GM12891 (cell line): ENCODE measurements at places on chromosomes 1 and 21.

- DNase-seq: no peak
Observed at GRCh38 chr1:228925691-228926090, 190.4 kb downstream of the RHOU start.

DNA sequence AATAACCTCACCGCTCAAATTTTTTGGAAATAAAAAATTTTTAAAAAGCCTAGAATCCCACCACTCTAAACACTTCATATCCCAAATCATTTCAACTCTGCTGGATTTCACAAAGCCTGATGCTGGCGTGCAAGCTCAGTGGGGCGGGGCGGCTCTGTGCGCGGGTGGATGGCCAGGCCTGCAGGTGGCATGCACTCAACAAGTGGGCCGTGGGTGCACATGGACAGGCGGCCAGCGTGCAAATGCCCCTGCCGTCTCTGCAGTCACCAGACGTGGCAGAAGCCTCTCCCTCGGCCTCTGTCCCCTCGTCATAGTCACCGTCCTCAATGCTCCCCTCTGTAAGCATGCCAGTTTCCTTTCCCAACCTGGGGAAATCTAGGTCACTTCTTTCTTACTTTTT lies 6.6 kb upstream of the PDE9A start:
- no peak for DNase-seq

DNA sequence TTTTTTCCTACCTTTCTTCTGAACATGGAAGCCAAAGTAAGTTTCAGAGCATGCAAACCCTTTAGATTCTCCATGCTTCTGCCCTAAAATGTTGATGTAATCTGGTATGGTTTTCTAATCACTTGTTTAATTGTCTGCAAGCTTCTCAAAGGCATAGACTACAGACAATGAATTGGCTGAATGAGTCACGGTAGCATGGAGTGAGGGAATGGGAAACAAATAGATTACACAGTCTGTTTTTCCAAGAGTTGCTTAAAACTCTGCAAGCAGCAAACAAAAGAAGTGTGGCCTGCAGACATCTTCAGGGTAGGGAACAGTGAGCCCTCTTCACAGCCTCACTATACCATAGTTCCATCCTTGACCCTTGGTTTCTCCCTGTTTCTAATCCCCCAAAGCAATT lies 326.0 kb downstream of the BARHL2 start:
- no peak for DNase-seq

DNA sequence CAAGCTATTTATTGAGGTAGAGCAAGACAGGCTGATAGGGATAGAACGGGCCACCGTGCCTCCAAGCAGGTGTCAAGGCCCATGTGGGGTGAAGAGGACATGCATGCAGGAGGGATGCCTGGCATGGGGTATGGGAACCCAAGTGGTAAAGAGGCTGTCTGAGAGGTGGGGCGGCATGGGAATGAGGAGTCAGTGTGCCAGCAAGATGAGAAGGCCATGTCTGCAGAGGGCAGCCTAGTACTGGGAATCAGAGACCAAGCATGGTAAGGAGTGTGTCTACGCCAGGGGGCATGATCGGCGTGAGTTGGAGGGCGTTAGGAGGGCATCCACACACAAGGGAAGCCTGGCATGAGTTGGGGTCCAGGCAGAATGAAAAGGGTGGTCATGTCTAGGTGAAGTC lies 303.7 kb upstream of the PLD5 start:
- no peak for DNase-seq

- DNase-seq: no peak
Observed at GRCh38 chr1:33314416-33314815, 6.5 kb downstream of the A3GALT2 start.

GRCh38 chr1:156480411-156481192 lies 20.0 kb downstream of the MEF2D start:
- peak; percentile 90 for DNase-seq

- DNase-seq: peak; percentile 7
Observed at GRCh38 chr1:220149742-220150141, 55.8 kb downstream of the IARS2 start.

DNA sequence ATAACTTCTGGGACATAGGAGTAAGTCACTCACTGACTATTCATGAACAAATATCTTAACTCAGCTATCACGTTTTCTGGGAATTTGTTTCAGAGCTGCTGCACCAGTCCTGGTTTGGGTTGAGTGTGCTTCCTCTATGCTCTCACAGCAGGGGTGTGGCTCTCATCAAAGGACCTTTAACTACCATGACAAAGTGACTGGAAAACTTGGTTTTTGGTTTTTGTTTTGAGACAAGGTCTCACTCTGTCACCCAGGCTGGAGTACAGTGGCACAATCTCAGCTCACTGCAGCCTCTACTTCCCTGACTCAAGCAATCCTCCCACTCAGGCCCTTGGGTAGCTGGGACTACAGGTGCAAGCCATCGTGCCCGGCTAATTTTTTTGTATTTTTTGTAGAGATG lies 4.1 kb downstream of the ILDR2 start:
- DNase-seq: no peak

GRCh38 chr1:186183970-186184628 lies 191.0 kb downstream of the TPR start:
- DNase-seq: no peak

DNA sequence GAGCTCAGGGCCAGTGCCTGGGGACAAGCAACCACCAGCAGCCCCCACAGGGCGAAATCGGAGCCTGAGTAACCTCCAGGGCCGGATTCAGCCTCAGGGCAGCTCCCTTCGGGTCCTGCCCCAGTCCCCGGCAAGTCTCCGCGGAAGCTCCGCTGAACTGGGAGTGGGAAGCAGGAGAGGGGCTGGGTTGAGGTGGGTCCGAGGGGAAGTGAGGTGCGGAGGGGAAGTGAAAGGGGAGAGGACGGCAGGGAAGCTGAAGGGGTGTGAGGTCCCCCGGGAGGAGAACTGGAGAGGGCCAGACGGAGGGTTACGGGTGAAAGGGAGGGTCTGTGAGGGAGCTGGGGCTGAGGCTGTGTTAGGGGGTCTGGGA lies 560 bp downstream of the PADI2 start:
- DNase-seq: no peak

GRCh38 chr21:15415541-15416261 lies 314.1 kb upstream of the USP25 start:
- DNase-seq: no peak

DNA sequence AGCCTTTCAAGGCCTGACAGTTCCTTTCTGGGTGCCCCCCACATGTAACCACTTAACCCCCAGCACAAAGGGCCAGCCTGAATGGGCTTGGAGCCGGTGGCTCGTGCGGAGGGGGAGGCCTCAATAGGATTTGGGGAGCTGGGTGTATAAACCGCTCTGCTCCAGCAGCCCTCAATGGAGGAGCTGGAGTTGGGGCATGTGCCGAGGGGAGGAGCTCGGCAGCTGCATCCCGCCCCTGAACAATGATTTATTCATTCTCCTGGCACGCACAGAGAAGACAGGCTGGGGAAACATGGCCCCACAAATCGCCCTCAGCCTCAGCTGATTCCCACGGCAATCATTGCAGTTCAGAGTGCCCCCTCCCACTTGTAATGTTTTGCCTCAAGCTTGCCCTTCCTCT lies 6.9 kb upstream of the C1orf216 start:
- DNase-seq: no peak

- DNase-seq: no peak
Observed at GRCh38 chr1:80531182-80531581, 1269.6 kb upstream of the ADGRL2 start.

DNA sequence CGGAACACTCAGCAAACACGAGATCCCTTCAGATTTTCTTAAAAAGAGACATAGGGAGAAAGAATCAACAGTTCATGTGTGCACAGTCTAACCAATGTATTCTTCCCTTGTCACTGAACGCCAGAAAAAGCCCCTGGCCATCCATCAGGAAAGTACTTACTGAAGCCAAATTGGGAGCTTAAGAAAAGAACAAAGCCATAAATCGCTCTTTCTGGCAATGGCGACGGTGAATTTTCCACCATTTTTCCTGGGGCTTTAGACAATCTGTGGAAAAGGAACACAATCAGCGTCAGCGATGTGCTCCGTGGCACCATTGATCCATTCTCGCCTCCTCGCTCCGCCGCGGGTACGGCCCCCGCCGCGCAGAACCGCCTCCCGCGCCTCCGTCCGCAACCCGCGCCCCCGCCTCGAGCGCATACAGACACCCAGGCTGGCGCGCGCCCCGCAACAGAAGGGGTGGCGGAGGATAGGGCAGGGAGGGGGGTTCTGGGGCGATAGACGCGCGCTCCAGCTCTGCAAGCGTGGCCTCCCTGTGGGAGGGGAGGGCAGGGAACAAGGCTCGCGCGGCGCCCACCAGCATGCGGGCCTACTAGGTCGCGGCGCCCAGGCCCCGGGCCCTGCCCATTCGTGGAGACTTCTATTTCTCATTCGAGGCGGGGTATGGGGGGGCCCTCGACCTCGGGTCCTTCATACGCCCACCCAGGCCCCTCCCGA lies 440 bp downstream of the PIGP start:
- peak; percentile 43 for DNase-seq

DNA sequence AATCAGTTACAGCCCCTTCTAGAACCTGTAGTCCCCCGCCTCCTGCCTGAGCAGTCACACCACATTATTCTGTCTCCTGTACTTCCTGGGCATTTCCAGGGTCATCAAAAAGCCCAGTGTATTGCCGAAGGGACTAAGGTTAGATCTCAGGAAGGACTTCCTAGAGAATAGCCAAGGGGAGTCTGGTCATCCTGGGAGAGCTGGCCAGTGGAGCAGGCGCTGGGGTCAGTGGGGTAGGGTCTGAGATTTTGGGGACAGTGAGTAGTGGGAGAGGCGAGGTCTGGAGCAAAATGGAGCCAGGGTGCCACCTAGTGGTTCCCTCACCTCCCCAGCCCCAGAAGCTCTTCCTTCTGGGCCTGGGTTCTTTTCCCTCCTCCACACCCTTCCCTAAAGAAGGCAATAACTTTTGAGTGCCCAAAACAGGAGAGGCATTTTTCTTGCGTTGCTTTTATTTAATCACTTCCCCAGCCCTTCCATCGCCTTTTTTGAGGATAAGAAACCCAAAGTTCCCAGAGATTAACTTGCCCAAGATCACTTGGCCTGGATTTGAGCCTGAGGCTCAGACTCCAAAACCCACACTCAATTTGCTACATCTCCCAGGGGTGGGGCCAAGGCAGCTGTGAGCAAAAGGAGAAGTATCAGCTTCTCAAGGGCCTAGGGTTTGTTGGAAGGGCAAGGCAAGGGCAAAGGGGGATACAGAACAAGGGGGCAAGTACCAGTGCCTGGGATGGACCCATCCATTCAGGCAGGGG lies 7.3 kb upstream of the PMVK start:
- no peak for DNase-seq

- DNase-seq: no peak
Observed at GRCh38 chr1:18304151-18304869, 176.4 kb upstream of the KLHDC7A start.
